ENCODE measurements at places on chromosomes 13 and 19.
A peak's percentile ranks its signal among the peaks of the same experiment; 100 is the strongest.

DNA sequence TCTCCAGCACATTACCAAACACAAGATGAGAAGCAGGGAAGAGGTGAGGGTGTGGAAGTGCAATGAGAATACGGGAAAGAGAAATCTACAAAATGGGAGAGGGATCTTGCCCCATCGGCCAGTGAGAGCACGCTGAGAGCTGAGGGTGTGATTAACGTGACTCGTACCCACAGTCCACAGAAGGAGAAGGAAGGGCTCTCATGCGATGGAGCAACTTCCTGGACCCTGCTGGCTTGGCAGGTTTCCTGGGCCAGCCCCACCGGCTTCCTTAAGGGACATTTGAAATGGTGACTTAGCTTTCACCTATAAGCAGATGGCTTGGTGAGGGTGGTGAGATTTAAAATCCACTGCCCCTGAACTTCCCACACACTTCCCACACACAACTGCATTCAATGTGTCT is 740.1 kb downstream of the UQCRFS1 start:
- DNase-seq, result no peak

DNA sequence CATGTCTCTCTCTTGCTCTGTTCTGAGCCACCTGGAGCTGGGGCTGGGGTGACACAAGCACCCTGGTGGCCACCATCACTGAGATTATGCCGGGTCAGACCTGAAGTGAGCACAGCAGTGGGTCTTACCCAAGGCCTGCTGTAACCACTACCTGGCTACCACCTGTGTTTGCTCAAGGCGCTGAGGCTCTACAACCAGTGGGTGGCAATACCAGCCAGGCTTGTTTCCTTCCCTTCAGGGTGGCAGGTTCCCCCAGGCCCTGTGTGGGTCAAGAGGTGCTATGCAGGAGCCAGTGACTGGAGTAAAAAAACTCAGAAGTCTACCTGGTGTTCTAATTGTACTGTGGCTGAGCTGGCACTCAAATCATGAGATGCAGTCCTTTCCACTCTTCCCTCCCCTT is 8.0 kb upstream of the ZNF443 start:
- DNase-seq, result no peak

DNA sequence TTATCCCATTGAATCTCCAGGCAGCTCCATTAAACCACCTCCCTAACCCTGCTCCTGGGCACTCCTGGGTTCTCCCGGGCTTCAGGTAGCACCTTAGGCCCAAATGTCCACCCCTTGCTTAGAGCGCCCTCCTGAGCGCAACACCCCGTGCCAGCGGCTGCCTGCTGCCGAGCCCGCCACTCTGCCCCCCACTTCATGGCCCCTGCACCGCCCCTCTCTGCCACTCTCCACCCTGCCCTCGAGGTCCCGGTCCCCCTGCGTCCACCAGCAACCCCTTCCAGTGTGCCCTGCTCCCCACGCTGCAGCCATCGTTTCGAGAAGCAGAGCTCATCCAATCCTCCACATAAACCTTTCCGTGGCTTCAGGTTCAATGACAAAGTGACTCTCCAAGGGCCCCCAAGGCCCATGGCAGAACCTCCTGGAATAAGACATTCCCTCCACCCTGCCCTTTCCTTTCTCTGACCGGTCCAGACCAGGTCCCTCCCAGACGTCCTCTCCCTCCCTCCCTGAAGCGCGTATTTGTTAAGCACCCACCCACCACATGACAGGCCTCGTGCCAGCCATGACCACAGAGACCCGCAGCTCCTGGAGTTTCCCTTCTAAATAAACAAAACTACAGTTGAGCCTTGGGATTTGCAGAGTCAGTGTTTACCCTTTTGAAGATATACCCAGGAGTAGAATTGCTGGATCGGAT is 66.6 kb downstream of the ARHGEF18 start:
- DNase-seq, result no peak

GRCh38 chr19:17431417-17431816 is 11.6 kb downstream of the MVB12A start:
- no peak for DNase-seq

DNA sequence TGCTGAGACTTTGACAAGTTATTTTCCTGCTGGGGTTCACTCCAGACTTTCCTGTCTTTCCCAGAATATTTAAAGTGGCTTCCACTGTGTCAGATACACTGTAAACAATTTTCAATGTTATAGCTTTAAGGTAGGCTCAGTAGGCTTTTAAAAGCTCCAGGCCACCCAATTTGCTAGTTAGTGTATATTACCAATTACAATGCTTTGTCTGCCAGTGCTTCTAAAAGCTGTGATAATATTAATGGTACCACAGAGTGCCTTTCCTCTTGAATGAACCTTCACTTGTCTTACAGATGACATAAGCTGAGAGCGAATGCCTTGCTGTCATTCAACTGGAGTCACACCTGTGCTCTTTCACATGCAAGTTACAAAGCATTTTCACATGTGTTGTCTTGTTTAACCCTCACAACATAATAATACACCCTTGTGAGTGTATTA is 239.7 kb upstream of the HTR2A start:
- no peak for DNase-seq

GRCh38 chr13:90565985-90566713 is 781.3 kb upstream of the MIR17HG start:
- DNase-seq, result no peak

- DNase-seq, result no peak
Observed at GRCh38 chr13:93289053-93289452, 62.4 kb downstream of the GPC6 start.

DNA sequence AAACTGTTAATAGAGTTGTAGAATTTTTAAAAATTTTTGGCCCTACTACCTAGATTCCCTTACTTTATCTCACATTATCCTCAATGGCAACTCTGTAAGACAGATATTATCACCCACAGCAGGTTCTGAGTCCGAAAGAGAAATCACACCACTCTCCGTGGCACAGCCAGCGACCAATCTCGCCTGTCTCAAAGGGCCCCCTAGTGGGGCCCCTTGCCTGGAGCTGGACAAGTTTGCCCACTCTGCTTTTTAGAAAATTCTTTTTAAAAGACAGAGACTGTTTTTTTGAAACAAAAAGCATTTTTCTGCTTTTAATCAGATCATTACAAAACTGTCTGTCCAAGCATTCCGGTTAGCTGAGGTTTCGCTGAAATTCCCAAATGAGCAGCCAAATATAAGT is 21.7 kb downstream of the PHF11 start:
- no peak for DNase-seq

GRCh38 chr19:1223018-1223855 is 14.6 kb downstream of the CBARP start:
- no peak for DNase-seq

GRCh38 chr13:110985541-110985940 is 70.7 kb upstream of the ANKRD10 start:
- DNase-seq, result no peak

- DNase-seq, result no peak
Observed at GRCh38 chr19:5572556-5573286, 5.0 kb upstream of the TINCR start.

GRCh38 chr13:107441279-107441678 is 774.1 kb downstream of the LIG4 start:
- DNase-seq, result no peak

DNA sequence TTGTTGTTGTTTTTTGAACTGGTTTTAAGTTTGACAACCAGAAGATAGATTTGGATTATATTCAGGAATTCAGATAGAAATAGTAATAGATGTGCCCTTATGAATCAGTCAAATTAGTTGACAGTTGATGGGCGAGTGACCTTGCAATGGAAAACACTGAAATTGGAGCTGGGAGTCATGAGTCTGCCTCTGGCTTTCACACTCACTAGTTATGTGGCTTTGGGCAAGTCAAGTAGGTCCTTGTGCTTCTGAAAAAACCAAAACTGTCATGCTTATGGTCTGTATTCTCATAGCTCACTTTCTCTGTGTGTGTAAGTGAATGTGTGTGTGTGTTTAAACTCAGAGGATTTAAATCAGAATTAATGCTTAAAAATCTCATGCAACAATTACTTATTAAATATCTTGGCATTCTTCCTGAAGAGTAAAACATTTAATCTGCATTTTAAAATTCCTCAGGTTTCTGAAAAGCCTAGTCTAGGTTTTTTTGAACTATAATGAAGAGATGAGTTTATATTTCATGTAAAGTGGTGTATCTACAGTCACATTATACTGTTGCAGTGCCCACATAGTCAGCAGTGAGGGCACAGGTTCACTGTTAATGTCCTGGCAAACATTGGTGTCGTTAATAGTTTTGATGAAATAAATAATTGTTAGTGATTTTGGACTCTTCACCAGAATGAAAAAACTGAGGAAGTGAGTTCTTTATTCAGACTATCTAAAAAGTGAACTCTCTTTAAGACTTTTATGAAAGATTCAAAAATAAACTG is 32.5 kb downstream of the UCHL3 start:
- no peak for DNase-seq

GRCh38 chr13:76164290-76164689 is 528.2 kb downstream of the LMO7 start:
- no peak for DNase-seq

- DNase-seq, result peak; percentile 87
Observed at GRCh38 chr19:42176990-42177685, 40.3 kb downstream of the DEDD2 start.

DNA sequence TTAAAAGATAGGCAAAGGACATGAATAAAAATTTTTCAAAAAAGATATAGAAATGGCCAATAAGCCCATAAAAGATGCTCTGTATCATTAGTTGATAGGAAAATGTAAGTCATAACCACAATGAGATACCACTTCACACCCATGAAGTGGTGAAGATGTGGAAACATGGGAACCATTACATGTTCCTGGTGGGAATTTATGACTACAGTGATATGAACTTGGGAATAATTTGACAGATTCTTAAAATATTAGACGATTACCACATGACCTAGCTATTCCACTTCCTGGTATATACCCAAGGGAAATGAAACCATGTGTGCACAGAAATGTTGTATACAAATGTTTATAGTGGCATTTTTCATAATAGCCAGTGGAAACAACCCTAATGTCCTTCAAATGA is 232.2 kb downstream of the GGACT start:
- DNase-seq, result no peak

- DNase-seq, result no peak
Observed at GRCh38 chr13:33050161-33050560, 33.9 kb downstream of the KL start.

- no peak for DNase-seq
Observed at GRCh38 chr19:49558591-49558990, 21.8 kb downstream of the NOSIP start.

DNA sequence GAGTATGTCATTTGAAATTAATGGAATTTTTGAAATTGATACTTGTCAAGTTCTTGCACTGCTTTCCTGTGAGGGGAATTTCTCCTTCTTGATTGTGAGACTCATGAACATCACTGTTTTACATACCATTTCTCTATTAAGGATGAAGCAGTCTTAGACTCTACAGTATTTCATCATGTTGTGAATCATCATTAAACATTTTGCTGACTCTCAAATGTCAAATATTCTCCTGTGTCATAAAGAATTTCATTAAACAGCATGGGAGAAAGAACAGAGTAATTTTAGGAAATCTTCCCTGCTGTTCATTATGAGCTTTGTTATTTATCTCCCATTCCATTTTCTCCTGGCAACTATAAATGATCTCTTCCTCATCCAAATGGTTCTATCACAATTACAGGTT is 729.0 kb downstream of the PCDH9 start:
- DNase-seq, result no peak

DNA sequence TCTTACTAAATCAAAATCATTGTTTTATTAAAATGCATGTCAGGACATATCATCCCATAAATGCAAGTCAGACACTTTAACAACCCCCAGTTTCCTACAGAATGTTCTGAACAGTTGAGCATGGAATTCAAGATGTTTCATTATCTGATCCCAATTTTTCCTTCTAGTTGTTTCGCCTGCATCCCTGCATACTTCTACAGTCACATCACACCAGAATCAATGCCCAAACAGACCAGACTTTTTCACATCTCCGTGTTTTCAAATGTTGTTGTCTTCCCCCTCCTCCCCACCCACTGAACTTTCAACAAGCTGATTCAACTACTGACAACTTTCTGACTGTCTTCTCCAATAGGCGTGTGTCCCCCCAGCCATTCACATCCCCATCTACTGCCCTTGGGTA is 48.6 kb downstream of the LHFPL6 start:
- no peak for DNase-seq

- DNase-seq, result peak; percentile 95
Observed at GRCh38 chr19:16076154-16076957, at the start of gene TPM4. TSS of gene TPM4 (plus strand) at chr19:16076495. CDS start at chr19:16076566, 71 bp downstream.

DNA sequence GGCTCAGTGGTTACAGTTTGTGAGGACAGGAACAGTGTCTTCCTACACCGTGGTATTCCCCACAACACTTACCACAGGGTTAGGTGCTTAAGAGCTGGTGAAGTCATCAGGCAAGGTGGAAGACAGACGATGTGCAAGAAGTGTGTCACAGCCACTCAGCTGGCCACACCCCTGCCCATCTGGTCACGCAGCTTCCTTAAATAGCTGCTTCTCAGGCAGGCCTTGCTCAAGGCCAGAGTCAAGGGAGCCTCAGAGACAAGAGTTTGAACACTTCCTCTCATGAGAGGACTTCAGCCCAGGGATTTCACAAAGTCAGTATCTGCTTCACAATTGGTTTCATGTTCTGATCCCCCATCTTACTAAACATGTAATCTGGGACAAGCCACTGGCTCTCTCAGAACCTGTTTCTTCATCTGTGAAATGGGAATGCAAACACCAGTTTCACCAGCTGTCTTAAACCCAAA is 80.3 kb upstream of the FRY start:
- DNase-seq, result no peak

DNA sequence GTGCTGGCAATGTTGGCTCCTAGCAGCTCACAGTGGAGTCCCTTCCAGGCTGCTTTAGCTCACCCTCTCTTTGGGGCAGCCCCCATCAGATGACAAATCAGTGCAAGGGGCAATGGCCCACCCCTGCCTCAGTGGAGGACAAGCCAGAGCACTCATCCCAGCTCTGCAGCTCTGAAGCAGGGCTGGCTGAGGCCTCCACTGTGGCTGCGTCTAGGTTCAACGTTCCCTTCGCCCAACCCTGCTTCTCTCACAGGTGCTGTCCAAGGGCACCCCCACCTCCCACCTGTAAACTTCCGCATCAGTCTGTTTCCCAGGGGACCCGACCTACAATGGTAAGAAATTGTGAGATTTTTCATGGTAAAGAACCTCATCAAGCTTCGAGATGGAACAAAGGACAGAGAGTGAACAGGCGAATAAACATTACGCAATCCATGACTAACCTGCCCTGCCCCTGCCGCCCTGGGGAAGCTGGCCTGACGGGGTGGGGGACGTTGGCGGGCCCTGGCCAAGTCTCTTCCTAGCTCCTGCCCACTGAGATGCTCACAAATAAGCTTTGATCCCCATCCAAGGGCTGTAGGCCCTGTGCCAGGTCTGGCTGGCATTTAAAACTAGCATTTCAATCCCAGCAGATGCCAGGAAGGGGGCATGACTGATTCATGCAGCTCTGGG is 40.5 kb downstream of the DZIP1 start:
- DNase-seq, result no peak

- DNase-seq, result no peak
Observed at GRCh38 chr13:40386586-40386985, 279.9 kb downstream of the FOXO1 start.

- DNase-seq, result no peak
Observed at GRCh38 chr13:89150362-89150761, 1479.2 kb downstream of the SLITRK5 start.
